Umbilical cord (tissue), 2 donors: ENCODE measurements at places on chromosomes 13 and 19. TPM values are rescaled to one million over a fixed set of nuclear protein-coding genes. Genes with fewer than 3 reads are reported as not detected.

PALM gene
- total RNA-seq: 30.6 TPM

LILRB4 gene
- total RNA-seq: 4.6 TPM

CACNG6 gene
- not detected for total RNA-seq

ITGBL1 gene
- 5.1 TPM for total RNA-seq

LGALS14 gene
- total RNA-seq: not detected

PLK5 gene
- not detected for total RNA-seq

KIR2DL1 gene
- not detected for total RNA-seq

SULT2B1 gene
- not detected for total RNA-seq

FCER2 gene
- total RNA-seq: not detected

MEGF8 gene
- total RNA-seq: 19.5 TPM

DPF1 gene
- total RNA-seq: 2.2 TPM

NRTN gene
- 0.72 TPM for total RNA-seq

UGGT2 gene
- 107 TPM for total RNA-seq

SPRY2 gene
- 12.8 TPM for total RNA-seq

ZNF320 gene
- 13.0 TPM for total RNA-seq

ZNF626 gene
- 29.1 TPM for total RNA-seq

PEG3 gene
- total RNA-seq: 181 TPM

CRLF1 gene
- 10.1 TPM for total RNA-seq

ATP8A2 gene
- 1.7 TPM for total RNA-seq

C5AR1 gene
- 2.6 TPM for total RNA-seq

TTC9B gene
- total RNA-seq: not detected

TEX101 gene
- not detected for total RNA-seq

LRRC4B gene
- total RNA-seq: 35.9 TPM

EPN1 gene
- 7.5 TPM for total RNA-seq

DIAPH3 gene
- total RNA-seq: 4.8 TPM

FBXO17 gene
- 11.6 TPM for total RNA-seq

PLIN3 gene
- 86.2 TPM for total RNA-seq

CYP2A7 gene
- 0.24 TPM for total RNA-seq

ZNF491 gene
- total RNA-seq: 3.1 TPM

WDR83 gene
- 24.8 TPM for total RNA-seq

FSD1 gene
- 3.4 TPM for total RNA-seq

C5AR2 gene
- 5.5 TPM for total RNA-seq

SCN1B gene
- total RNA-seq: 2.9 TPM

ZNF587 gene
- total RNA-seq: 27.0 TPM

DIRAS1 gene
- 8.2 TPM for total RNA-seq

SIGLEC12 gene
- 5.3 TPM for total RNA-seq

TFPT gene
- 18.8 TPM for total RNA-seq

KLC3 gene
- 4.3 TPM for total RNA-seq

ZNF564 gene
- total RNA-seq: 26.5 TPM

NFIX gene
- total RNA-seq: 56.8 TPM

C1QTNF9B gene
- total RNA-seq: 3.6 TPM

NAT14 gene
- 18.8 TPM for total RNA-seq

PLIN4 gene
- total RNA-seq: 0.96 TPM

ALDH16A1 gene
- total RNA-seq: 18.3 TPM

KASH5 gene
- total RNA-seq: 1.7 TPM

CATSPERD gene
- not detected for total RNA-seq

SLAIN1 gene
- 1.4 TPM for total RNA-seq
